ENCODE measurements at places on chromosomes 4 and X.

DNA sequence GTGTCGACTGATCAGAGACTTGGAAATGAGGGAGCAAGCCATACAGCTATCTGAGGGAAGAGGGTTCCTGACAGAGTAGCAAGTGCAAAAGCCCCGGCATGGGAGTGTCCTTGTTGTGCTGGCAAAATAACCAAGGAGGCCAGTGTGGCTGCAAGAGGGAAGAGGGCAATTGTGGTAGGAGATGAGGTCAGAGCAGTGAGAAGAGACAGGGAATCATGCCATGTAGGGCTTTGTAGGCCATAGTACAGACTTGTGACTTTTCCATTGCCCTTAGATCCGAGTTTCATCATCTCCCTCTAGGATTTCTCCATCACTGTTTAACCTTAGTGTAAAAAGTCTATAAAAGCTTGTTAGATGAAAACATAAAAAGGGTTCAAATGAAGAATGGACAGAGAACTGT, 76.2 kb downstream of the DOCK11 start:
- DNase-seq, result no peak

GRCh38 chr4:142846108-142846728, at the start of gene INPP4B:
TSS of gene INPP4B (minus strand) at chr4:142846301.
- DNase-seq, result peak; percentile 4

DNA sequence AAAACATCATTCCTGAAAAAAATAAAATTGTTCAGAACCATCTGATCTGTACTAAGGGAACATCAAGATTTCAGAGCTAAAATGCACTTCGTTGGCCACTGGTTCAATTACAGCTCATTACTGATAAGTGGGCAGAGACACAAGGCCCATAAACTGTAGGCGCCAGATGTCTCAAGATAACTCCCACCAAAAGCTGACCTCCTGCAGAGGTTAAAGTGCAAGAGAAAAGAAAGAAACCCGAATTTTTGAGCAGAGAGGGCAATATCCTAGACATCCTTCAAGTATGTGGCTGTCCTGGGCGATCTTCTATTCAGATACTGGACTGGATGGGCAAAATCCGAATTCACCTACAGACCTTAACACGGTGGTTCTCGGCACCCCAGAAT, 660 bp downstream of the GEMIN8 start:
- DNase-seq, result no peak

DNA sequence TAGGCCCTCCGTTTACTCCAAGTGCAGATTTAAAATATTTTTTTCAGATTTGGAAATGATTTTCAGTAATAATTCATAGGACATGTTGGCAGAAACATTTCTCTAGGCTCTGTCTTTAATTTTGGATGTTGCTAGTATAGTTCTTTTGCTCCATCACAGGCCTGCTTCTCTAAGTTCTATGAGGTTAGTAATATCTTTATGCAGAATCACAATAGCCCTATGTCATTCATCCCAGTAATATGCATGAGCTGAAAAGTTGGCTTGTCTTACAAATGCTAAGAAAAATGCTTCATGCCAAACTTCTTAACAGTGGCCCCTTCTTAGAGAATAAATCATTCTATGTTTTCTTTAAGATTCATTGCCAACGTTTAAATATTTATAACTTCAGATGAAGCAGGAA, 148.3 kb upstream of the TLL1 start:
- no peak for DNase-seq

DNA sequence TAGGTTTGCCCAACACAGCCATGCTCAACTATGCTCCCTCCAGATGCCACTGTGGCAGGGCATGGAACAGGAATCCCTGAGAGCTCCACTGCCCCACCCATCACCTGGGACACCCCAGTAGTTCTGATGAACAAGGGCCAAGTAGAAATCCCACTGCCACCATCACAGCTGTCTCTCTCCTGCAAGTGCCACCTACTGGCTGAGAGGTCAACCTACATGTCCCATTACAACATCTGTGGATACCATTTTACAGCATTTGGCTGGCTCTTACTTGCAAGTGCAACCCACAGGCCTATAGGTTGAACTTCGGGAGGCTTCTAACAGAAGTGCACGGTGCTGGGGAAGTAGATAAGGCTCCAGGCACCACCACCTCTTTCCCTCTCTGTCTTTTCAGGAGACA, 142.5 kb downstream of the CXXC4 start:
- no peak for DNase-seq

- no peak for DNase-seq
Measured at GRCh38 chr4:148065075-148065474, 333.2 kb downstream of the ARHGAP10 start.

DNA sequence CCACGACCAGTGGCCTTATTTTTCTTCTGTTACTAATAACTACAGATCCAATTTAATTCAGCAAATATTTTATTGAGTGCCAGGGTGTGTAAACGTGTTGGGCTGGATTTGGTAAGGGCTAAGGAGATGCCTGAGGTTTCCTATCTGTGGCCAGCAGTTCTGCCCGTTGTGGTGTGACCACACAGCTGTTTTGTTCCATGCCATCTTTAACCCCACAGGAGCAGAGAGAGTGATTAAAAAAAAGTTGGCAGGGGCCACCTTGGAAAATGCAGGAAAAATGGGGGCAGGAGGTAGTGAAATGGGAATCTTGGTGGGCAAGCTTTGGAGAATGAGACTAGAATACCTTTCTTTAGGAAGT, 1.1 kb downstream of the PLAC8 start:
- DNase-seq, result no peak

GRCh38 chrX:19810006-19810774, 77.2 kb downstream of the SH3KBP1 start:
- DNase-seq, result no peak

GRCh38 chr4:84224522-84224921, 274.6 kb downstream of the NKX6-1 start:
- no peak for DNase-seq

- DNase-seq, result peak; percentile 27
Measured at GRCh38 chrX:40171513-40172400, 74.0 kb upstream of the BCOR start.

DNA sequence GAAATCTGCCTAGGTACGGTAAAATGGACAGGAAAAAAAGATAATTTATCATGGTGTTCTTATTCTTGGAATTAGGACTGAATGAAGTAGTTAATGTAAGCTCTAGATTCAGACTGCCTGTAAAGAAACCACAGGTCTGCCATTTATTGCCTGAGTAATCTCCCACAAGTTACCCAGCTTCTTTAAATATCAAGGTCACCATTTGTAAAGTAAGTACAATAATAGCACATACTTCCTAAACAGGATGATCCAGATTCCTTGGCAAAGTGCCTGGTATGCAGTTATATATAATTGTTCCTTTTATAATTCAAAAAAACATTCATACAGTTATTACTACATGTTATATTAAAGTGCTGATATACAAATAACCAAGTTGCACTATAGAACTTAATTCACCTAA, 368.6 kb downstream of the HNRNPD start:
- no peak for DNase-seq

- no peak for DNase-seq
Measured at GRCh38 chr4:7929118-7929951, 10.3 kb downstream of the AFAP1 start.

- no peak for DNase-seq
Measured at GRCh38 chr4:55887594-55887993, 34.1 kb downstream of the EXOC1 start.

GRCh38 chr4:15361529-15361928, 66.3 kb upstream of the C1QTNF7 start:
- no peak for DNase-seq

GRCh38 chr4:680928-681645, 6.7 kb downstream of the MYL5 start:
- DNase-seq, result peak; percentile 47

DNA sequence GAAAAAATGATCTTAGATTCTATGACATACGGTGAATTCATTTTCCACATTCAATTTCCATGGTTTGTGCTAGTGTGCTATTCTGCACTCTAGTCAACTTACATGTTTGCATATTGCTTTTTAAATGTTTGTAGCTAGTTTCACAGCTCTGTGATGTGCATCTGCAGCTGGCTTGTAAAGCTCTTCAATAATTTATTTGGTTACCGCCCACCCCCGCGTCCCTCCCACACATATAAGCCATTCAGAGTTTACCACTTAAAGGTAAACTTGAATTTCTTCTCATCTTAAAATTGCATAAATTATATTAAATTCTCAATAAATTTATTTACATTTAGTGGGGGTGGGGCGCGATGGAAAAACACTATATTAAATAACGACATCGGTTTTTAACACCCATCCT, 291 bp upstream of the NBDY start:
- DNase-seq, result no peak

DNA sequence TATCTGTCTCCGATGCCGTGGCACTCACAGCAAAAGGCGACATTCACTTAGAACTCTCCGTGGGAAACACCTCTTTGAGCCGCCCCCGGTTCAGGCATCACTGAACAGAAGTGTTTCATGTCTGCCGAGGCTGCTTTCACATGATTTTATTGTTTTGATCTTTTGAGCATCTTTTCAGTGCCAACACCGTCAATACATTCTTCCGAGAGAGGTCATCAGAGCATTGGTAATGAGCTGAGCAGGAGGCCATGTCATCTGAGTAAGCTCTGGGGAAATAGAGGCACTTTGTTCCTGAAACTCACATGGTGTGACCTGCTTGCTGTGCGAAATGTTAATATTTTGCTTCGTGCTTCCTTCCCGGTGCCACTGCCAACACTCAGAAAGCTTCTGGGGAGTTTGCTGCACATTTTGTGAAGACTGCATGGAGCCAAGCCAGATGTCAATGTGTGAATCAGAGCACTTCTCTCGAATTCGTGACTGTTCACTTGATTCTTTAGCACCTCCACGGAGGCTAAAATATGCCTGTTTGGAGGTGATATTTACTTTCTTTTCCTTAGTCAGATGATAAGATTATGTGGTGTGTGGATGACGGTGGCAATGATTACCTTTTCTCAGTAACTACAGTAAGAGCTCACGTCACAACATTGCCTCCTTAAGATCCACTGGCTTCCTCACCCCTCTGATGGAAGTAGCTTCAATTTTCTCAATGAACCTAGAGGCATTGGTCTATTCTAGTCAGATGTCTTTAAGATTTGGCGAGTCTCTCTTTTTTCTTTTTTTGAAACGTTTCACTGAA, 222.3 kb upstream of the HS3ST1 start:
- DNase-seq, result no peak

GRCh38 chr4:159210975-159211374, 108.1 kb downstream of the RAPGEF2 start:
- DNase-seq, result no peak

DNA sequence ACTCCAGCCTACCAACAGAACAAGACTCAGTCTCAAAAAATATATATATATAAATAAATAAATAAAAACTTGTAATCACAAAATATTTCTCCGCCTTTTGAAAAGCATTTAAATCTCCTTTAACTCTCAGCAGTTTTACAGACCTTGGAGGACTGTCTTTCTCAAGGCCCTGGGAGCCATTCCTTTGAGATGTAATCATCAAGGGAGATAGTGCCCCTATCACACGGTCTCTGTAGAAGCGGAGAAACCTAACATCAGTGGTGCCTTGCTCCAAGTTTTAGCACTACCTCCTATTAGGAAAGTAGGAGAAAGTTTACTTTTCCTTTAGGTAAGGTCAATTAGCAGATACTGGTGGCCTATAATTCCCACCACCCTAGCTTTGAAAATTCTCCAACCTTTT, 58.5 kb downstream of the ANTXR2 start:
- no peak for DNase-seq

- no peak for DNase-seq
Measured at GRCh38 chrX:24448762-24449250, 16.3 kb upstream of the PDK3 start.

DNA sequence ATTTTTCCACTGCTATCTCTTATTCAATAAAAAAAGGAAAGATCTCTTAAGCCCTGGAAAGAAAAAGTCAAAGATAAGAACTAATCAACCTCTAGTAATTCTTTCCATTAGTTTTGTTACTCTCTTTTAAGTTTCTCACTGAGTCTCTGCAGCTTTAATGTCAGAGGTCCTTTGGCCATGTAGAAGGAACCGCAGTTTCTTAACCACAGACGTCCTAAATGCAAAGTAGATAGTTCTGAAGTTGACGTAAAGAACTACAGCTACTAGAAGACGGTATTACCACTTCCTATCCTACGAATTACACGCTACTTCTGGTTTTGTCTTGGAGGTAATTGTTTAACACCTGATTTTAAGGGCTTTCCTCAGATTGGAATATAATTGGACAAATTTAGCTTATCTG, 325.9 kb downstream of the ANKRD50 start:
- no peak for DNase-seq

GRCh38 chr4:3201718-3202702, 46.9 kb upstream of the MSANTD1 start:
- DNase-seq, result peak; percentile 29

GRCh38 chrX:120379937-120380681, 18.2 kb downstream of the ATP1B4 start:
- no peak for DNase-seq

GRCh38 chr4:2433609-2434350, 15.0 kb downstream of the CFAP99 start:
- no peak for DNase-seq

GRCh38 chrX:42751573-42751972, 26.4 kb downstream of the PPP1R2C start:
- DNase-seq, result no peak

GRCh38 chrX:53685711-53686110, 808 bp downstream of the HUWE1 start:
- DNase-seq, result no peak

DNA sequence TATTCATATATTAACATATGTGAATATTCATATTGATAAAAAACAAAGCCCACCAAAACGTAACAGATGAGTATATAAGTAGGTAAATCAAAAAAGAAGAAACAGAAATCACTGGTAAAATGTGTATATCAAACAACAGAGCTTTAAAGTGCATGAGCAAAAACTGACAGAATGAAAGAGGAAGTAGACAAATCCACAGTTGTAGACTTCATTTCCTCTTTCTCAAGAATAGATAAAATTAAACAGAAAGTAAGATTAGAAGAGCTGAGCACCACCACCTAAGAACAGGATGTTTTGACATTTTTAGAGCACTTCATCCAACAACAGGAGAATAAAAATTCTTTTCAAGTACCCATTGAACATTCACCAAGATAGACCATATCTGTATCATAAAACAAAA, 64.6 kb downstream of the CNKSR2 start:
- DNase-seq, result no peak

DNA sequence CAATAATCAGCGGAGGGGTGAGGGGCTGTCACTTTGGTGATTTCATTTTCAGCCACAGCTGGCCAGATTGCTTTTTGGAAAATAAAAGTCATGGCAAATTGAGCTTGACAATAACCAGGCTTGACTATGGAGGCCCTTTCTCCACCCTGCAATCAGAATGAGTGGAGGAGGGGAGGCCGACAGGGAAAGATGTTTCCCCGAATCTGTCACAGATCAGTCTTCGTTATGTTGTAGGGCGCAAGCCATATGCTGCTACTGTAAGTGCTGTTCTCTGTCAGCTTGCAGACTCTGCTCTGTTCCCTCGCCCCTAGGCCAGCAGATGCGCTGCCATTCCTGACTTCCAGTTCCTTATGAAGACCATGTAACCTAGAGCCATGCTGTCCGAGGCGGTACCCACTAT, 114.1 kb downstream of the MGST2 start:
- no peak for DNase-seq

DNA sequence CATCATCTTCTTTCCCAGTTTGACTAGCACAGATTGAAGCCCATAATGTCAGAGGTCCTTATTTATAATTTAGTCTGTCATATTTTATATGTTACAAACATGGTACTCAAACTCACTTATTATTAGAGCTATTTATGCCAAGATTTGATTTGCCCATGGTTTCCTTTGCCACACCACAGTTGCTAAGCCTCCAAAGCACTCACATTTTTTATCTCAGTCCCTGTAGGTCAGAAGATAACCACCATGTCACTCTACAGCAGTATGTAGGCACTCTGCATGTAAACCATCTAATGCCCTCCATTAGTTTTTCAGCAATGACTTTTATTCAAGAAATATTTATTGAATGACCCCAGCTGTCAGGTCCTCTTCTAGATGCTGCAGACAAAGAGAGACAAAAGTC, 6.7 kb downstream of the STATH start:
- DNase-seq, result no peak
